HEK293T (cell line): ENCODE measurements at places on chromosomes 3 and 15.

GRCh38 chr15:95757171-95757570 is 573.3 kb upstream of the NR2F2 start:
- no peak for DNase-seq

- no peak for DNase-seq
These were observed 5.0 kb downstream of the ABTB1 start for GRCh38 chr3:127677541-127678314.

DNA sequence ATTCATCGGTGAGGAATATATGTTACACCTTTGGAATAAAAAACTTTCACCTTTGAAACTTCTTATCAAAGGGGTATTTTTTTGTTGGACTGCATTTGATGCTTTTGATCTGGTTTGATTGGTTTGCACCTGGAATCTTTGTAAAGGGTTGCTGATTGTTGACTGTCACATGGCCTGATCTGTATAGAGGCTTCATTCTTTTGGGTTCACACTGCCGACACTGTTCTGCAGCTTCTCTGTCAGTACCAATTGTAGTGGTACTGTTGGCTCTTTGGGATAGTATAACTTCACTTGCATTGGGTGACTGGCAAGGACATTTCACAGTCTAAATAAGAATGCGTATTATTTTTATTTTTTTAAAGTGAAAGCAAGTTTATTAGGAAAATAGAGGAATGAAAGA is 155.7 kb downstream of the DOCK3 start:
- no peak for DNase-seq

- no peak for DNase-seq
These were observed 245.9 kb downstream of the NAALADL2 start for GRCh38 chr3:175105066-175105465.

DNA sequence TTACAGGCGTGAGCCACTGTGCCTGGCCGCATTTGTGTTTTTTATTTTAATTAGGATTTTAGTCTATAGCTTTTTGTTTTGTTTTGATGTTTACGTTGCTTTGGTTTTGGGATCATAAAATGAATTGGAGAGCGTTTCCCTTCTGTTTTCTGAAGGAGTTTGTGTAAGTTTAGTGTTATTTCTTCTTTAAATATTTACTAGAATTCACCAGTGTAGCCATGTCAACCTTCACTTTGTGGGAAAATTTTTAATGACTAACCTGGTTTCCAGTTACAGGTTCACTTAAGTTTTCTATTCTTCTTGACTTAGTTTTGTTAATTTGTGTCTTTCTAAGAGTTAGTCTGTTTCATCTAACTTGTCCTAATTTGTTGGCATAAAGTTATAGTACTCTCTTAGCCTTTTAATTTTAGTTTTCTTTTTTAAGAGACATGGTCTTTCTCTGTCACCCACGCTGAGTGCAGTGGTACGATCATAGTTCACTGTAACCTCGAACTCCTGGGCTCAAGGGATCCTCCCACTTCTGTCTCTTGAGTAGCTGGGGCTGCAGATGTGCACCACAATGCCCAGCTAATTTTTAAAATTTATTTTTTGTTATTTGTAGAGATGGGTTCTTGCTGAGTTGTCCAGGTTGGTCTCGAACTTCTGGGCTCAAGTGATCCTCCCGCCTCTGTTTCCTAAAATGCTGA is 61.0 kb downstream of the CHD2 start:
- DNase-seq = no peak

DNA sequence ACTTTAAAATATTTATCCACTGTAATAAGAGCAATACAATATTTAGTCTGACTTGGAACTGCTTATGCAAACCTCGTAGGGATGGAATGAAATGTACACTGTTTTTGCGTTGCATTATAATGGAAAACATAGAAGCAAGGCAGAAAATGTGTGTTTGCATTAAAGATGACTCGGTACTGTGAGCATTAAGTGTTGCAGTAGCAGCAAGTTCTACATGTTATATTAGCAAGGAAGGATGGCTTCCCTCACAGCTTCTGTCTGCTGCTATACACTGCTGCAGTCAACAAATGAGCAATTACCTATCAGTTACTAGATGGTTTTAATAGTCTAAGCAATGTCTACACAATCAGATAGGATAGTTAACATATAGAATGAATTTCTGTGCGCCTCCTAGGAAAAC is 75.4 kb downstream of the CDIN1 start:
- DNase-seq = no peak

DNA sequence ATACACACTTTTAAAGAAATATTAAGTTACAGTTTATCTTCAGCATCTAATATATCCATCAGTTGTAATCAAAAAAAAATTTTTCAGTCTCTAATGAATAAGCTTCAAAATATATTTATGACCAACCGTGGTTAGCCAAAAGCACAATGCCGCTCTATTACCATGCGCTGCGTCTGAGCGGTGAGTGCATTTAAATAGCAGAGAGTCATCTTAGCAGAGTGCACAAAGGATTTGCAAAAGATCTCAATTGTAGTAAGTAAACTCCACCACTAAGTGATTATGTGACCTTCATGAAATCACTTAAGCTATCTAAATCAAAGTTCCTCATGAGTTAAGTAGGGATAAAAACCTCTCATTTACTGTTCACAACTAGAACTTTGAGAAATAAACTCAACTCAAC is 4.9 kb downstream of the TP63 start:
- DNase-seq = no peak

DNA sequence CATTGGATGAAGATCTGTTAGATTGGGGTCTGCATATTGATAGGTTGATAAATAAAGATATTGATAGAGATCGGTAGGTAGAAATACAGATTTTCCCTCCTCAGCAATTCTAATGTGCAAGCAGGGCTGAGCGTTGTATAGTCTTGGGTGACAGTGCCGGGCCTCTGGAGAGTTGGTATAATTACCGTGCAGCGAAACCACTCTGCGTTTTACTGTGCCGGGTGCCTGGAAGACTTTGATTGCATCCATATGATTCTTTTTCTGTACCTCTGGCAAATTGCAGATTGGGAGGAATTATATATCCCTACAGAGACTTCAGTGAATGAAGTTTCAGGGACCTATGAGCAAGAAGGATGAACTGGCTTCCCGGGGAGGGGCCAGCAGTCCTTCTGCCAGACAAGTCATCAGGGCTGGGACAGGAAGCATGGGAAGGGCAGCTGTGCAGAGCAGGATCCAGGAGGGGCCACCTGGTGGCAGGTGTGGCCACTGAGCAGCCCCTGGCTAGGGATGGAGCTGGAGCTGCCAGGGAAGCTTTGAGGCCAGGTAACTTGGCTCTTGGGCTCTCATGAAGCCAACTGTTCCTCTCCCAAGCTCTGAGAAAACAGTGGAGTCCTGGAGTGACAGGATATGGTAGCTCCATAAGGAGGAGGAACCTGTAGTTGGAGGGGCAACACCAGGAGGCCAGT is 132.5 kb downstream of the APBA2 start:
- DNase-seq = no peak

DNA sequence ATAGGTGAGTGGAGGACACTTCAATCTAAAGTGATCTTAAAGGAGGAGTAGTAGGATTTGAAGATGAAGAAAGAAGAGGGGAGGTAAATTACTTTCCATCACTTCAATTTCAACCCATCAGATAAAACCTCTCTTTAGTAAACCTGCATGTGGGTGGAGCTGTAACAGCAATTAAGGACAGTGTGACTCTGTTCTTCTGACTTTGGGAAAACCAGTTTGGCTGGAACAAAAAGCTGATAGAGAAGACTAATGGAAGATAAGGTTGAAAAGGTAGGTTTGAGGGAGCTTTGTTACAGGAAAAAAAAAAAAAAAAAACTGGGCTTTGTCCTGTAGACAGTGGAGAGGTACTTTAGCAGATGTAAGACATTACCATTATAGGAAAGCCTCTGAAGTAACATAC is 4.5 kb upstream of the GSK3B start:
- no peak for DNase-seq

DNA sequence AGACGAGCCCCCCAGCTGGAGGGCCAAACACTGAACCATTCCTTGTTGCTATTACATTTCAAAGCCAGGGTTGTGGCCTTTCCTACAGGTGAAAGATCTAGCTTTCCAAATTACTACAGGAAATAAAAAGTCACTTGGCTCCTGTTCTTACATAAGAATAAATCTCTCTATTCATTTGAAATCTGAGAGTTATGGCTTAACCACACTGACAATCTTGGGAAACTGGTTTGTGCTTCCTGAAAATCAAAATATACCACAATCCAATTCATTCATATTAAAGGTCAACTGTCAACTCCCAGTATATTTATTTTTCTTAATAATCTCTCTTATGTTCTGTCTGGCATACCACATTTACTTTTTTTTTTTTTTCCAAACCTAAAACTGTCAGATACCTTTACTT is 103.7 kb upstream of the LMOD3 start:
- no peak for DNase-seq

- DNase-seq = no peak
These were observed 32.5 kb downstream of the CHST2 start for GRCh38 chr3:143152043-143152442.

GRCh38 chr15:94305133-94305532 is 73.8 kb downstream of the MCTP2 start:
- no peak for DNase-seq

DNA sequence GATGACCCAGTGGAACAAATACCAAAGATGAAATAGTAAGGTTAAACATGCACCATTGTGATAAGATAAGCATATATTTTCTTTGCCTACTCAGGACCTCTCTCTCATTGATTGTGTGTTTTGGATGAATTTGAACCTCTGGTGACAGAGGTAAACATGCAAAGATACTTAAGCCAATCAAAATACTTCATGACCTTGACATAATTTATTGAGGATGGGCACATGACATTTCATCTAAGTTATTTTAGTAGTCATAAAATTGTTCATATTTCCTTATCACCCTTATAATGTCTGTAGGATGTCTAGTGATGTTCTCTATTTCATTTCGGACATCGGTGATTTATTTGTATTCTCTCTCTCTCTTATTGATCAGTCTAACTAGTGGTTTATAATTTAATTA is 88.3 kb upstream of the WDR72 start:
- DNase-seq = no peak

DNA sequence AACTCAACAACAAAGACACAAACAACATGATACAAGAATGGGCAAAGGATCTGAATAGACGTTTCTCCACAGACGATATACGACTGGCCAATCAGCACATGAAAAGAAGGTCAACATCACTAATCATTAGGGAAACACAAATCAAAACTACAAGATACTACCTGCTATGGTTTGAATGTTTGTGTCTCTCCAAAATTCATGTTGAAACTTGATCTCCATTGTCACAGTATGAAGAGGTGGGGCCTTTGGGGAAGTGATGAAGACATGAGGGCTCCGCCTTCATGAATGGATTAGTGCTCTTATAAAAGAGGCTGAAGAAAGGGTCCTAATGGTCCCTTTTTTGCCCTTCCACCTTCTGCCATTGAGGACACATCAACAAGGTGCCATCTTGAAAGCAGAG is 32.3 kb downstream of the ACAP2 start:
- DNase-seq = no peak

DNA sequence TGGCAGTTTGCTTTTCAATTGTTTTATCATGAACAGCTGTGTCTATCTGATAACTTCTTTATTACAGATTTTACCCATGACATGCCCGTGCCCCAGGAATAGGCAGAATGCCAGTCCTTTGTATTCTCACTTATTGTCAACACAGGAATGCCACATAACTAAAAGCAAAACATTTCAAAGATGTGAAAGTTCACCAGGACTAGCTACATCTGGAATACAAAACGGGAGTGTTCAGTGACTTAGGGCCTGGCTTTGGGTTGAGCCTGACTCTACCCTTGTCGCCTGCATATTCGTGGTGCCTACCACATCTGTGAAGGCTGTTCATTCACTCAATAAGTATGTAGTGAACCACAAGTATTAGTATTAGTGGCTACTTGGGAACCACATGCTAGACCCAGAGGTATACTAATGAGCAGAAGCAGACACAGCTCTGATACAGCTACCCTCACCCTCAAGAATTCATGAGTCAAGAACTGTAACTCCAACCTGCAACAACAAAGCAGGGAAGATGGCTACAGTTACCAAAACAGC is 2.9 kb downstream of the TNFSF10 start:
- no peak for DNase-seq

GRCh38 chr3:170485696-170486095 is 67.0 kb downstream of the CLDN11 start:
- no peak for DNase-seq

DNA sequence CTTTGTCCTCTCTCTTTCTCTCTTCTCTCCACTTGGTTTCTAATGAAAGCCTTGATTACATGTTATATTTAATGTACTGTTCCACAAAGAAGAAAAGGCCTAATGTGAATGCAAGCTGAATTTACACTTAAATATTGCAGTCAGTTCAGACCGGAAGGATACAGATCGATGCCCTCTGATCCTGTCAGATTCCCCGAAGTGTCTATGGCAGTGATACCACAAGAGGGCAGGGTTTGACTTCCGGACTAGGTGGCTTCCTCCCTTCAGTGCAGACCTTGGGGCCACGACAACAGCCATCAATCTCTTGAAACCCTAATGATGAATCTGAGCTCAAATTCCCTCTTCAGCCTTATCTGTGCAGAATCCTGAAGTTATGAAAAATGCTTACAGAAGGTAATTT is 29.5 kb downstream of the AGTR1 start:
- peak; percentile 61 for DNase-seq

DNA sequence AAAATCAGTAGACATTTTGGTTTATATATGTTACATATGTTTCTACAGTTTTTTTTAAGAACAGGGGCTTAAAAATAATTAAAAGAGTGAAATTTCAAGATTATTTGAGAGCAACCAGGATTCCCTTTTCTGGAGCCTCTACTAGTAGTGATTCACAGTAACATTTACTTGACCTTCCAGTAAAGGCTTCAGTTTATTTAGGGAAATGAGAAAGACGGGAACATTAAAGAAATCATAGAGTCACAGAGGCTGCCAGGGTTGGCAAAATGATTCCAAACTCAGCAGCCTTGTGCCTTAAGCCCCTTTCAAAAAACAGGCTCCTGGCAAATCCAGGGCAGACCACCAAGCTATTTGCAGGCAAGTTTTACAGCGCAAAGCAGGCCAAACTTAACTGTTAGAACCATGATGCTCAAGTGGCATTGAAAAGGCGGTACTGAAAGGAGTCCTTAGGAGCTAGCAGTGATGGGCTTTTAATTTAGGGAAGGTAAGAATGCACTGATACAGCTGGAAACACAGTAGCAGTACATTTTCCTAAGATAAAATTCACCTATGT is 201.1 kb upstream of the ADAMTS9 start:
- no peak for DNase-seq
